ENCODE measurements at places on chromosomes 6 and 20. TPM values are rescaled to one million over a fixed set of nuclear protein-coding genes. Genes with fewer than 3 reads are reported as not detected.

MYCT1 gene
- under 0.01 TPM for total RNA-seq

OR2J3 gene
- not detected for total RNA-seq

SLC22A16 gene
- total RNA-seq = not detected

BLCAP gene
- 64.6 TPM for total RNA-seq

DDAH2 gene
- 19.8 TPM for total RNA-seq

ZNF831 gene
- not detected for total RNA-seq

PRL gene
- total RNA-seq = not detected

DEF6 gene
- total RNA-seq = 23.2 TPM

PRR18 gene
- total RNA-seq = under 0.01 TPM

All from nasal cavity respiratory epithelium epithelial cell of viscerocranial mucosa (primary cell).